ENCODE measurements at places on chromosomes 3 and 15.

DNA sequence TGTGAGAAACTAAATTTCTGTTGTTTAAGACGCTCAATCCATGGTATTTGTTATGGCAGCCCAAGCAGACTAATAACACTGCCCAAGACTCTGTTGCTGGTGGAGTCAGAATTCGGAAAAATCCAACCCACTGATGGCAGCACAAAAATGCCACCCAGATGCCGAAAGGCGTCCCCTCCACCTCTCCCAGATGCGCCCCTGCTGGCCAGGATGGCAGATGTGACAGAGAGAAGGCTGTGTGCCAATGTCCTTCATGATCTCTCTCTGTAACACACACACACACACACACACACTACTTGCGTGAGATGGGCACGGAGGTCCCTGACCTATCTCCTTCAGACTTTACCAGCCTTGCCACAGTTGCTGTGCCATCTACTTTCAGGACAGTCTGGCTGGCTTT is 10.9 kb upstream of the LYSMD4 start:
- no peak for DNase-seq

- no peak for DNase-seq
Observed at GRCh38 chr3:183701744-183702143, 4.1 kb downstream of the YEATS2 start.

- DNase-seq, result no peak
Observed at GRCh38 chr3:128404276-128405068, 62.2 kb downstream of the DNAJB8 start.

DNA sequence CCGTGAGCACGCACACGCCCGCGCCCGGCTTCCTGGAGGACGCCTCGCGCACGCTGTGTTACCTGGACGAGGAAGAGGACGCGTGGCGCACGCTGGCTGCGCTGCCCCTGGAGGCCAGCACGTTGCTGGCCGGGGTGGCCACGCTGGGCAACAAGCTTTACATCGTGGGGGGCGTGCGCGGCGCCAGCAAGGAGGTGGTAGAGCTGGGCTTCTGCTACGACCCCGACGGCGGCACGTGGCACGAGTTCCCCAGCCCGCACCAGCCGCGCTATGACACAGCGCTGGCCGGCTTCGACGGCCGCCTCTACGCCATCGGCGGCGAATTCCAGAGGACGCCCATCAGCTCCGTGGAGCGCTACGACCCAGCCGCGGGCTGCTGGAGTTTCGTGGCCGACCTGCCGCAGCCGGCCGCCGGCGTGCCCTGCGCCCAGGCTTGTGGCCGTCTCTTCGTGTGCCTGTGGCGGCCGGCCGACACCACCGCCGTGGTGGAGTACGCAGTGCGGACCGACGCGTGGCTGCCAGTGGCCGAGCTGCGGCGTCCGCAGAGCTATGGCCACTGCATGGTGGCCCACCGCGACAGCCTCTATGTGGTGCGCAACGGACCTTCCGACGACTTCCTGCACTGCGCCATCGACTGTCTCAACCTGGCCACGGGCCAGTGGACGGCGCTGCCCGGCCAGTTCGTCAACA is 890 bp downstream of the KBTBD13 start:
- no peak for DNase-seq

DNA sequence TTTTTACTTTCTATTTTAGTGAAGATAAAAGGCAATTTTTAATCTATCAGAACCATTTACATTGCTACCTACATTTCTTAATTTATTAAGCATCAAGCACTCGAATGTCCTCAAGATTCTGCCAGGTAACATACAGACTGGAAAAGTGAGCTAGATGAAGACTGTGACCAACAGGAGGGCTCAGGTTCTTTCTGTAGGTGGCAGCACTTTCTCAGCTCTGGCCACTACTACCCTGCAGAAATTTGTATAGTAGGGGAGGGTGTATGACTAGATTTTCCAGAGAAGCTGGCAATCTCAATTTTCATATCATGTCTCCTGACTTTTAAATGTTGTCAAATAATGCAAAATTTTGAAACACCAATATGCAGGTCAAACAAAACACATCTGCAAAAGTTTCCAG is 165.0 kb upstream of the SUCLG2 start:
- DNase-seq, result no peak

GRCh38 chr3:71873093-71873611 is 88.2 kb upstream of the PROK2 start:
- DNase-seq, result no peak

GRCh38 chr3:128070898-128071591 is 18.8 kb downstream of the SEC61A1 start:
- no peak for DNase-seq
